ENCODE measurements at places on chromosomes 12 and 14.

DNA sequence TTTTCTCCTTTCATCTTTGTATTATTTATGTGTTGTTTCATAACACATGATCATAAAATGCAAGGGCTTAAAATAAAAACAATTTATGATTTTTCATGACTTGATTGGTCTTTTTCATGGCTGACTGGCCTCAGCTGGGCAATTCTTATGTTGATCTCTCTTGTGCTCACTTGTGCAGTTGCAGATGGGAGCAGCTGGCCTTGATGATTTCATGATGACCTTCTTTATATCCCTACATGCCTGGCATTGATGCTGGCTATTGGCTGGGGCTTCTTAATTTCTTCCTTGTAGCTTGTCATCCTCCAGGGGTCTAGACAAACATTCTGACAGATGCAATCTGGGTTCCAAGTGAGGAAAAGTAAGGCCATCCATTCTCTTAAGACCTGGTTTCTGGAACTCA, 1832.8 kb upstream of the FLRT2 start:
- H3K36me3 ChIP-seq = no peaks in the 10 kb centered on the region
- DNase-seq = no peak
- no peaks in the 10 kb centered on the region for H3K4me1 ChIP-seq

GRCh38 chr12:107320033-107320928, 226.9 kb upstream of the CRY1 start:
- H3K4me3 ChIP-seq = peak overlapping the region; percentile 56
- no peaks in the 10 kb centered on the region for H3K36me3 ChIP-seq
- H3K27ac ChIP-seq = peak overlapping the region; percentile 60
- peak; percentile 81 for DNase-seq
- no peaks in the 10 kb centered on the region for H3K27me3 ChIP-seq

- H3K4me1 ChIP-seq = no peaks in the 10 kb centered on the region
- no peaks in the 10 kb centered on the region for H3K27me3 ChIP-seq
These were observed 43.3 kb downstream of the AEBP2 start for GRCh38 chr12:19482551-19483109.

- no peak for DNase-seq
- peaks cover 42% of the 10 kb centered on the region for H3K4me1 ChIP-seq
- peak overlapping the region; percentile 96 for H3K27ac ChIP-seq
- H3K4me3 ChIP-seq = no peak overlapping the region
- no peaks in the 10 kb centered on the region for H3K27me3 ChIP-seq
These were observed 101.2 kb downstream of the TMEM30B start for GRCh38 chr14:61179796-61180398.

DNA sequence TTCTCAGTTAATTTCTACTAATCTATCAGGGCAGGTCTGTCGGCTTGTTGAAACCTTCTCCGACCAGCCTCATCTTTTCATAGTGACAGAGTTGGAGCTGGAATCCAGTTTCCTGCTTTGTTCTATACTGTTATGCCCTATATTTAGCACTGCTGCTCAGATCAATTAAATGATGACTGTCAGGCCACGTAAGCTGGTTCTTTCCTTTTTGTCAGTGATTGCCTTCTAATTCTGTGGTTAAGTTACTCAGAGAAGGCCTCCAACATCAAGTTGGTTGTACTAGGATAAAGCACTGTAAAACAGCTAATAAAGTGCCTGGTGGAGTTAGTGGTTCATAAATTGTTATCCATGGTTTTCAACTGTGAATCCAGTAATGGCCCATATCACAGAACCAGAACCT, 22.6 kb downstream of the DERA start:
- H3K4me3 ChIP-seq = no peak overlapping the region
- no peaks in the 10 kb centered on the region for H3K36me3 ChIP-seq
- DNase-seq = no peak
- no peak overlapping the region for H3K27ac ChIP-seq
- no peaks in the 10 kb centered on the region for H3K27me3 ChIP-seq

DNA sequence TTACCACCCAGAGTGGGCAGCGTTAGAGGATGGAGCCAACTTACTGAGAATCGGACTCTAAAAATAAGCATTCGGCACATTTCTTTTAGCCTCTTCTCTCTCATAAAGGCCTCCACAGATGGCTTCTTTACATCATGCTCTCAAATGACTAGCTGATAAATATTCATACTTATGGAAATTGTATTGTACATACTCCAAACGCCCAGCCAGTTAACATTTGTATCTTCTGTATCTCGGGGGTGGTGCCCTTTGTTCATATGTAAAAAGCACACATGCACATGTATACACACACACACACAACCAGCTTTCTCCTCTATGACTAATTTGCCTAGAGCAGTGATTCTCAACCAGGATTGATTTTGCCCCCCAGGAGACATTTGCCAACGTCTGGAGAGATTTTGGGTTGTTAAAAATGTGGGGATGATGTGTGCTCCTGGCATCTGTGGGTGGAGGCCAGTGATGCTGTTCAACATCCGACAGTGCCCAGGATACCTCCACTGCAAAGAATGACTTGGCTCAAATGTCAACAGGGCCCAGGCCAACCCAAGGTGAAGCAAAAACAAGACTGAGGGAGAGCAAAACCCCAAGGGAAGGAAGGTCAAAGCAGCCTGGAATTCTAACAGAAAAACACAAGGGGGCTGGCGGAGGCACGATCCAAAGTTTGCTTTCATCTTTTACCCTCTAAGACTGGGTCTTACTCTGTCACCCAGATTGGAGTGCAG, 15.2 kb upstream of the CDK2AP1 start:
- peaks cover 9% of the 10 kb centered on the region for H3K36me3 ChIP-seq
- H3K27ac ChIP-seq = no peak overlapping the region
- no peak for DNase-seq
- H3K4me1 ChIP-seq = no peaks in the 10 kb centered on the region
- no peak overlapping the region for H3K4me3 ChIP-seq

DNA sequence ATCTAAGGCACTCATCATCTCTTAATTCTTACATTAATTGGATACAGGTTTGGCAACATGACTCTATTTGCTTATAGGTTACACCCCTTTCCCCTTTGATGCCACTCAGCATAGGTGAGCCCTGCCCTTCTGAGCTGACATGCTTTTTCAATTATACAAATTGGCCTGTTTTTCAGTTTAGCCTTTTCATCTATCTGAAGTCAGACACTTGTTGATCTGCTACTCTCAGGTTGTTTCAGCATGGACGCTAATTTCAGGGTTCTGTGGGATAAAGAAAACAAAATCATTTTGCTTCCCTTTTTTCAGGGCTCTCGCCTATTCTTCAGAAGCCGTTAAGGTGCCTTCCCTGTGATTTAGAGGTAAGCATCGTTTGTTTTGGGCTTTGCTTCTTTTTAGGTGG, 55.3 kb downstream of the DACT1 start:
- no peak for DNase-seq
- no peaks in the 10 kb centered on the region for H3K36me3 ChIP-seq
- H3K27ac ChIP-seq = no peak overlapping the region
- H3K4me1 ChIP-seq = no peaks in the 10 kb centered on the region
- H3K27me3 ChIP-seq = no peaks in the 10 kb centered on the region

- DNase-seq = no peak
- no peak overlapping the region for H3K27ac ChIP-seq
- 0 out of 2 replicates have a peak, but pooled peaks cover 8% of the 10 kb centered on the region for H3K36me3 ChIP-seq
- no peaks in the 10 kb centered on the region for H3K4me1 ChIP-seq
- no peaks in the 10 kb centered on the region for H3K27me3 ChIP-seq
These were observed 21.6 kb downstream of the C12orf75 start for GRCh38 chr12:105352052-105352451.

Data from RWPE2 (cell line).